ENCODE measurements at places on chromosomes 5 and 9.

- no peak overlapping the region for H3K4me3 ChIP-seq
- no peak for DNase-seq
- no peak overlapping the region for H3K27ac ChIP-seq
- H3K27me3 ChIP-seq: no peaks in the 10 kb centered on the region
Observed at GRCh38 chr5:33743099-33743498, 148.7 kb downstream of the ADAMTS12 start.

GRCh38 chr9:6449645-6450044, 36.6 kb downstream of the UHRF2 start:
- DNase-seq: no peak
- no peak overlapping the region for H3K4me3 ChIP-seq
- H3K27ac ChIP-seq: no peak overlapping the region
- H3K27me3 ChIP-seq: no peaks in the 10 kb centered on the region
- no peaks in the 10 kb centered on the region for H3K36me3 ChIP-seq
- H3K4me1 ChIP-seq: no peaks in the 10 kb centered on the region

DNA sequence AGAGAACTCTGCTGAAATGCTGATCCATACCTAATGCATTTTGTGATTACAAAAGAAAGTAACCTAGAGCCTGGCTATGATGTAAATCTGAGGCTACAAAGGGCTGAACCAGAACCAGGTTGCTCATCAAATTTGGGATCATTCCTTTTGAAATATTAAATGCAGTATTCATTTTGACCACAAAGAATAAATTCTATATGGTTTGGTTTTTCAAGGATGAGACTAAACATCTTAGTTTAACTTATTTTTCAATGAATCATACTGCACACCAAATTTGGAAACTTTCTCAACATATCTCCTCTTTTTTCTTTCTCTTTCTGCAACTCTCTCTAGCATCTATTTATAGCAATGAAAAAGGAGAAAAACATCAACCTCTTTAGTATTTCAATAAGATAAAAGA, 46.5 kb downstream of the CEMIP2 start:
- no peak for DNase-seq
- peaks cover 18% of the 10 kb centered on the region for H3K4me1 ChIP-seq
- H3K27ac ChIP-seq: no peak overlapping the region
- peaks cover 18% of the 10 kb centered on the region for H3K36me3 ChIP-seq

DNA sequence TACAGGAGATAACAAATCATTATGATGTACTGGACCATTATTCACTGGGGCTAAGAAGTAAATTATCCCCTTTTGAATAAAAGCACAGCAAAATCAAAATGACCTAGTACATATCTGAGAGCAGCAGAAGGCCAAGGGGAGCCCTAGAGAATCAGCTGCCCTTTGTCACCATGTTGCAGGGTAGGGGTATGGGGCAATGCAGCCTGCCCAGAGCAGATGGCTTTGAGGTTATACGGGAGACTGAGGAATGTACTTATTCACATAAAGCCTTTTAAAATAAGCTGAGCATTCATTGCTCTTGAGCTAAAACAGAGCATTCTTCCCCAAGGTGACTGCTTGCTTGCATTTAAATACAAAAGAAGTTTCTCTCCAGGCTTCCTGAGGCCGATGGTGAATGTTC, 2.6 kb upstream of the TNFAIP8 start:
- peaks cover 32% of the 10 kb centered on the region for H3K4me1 ChIP-seq
- H3K27ac ChIP-seq: no peak overlapping the region
- no peak for DNase-seq
- no peaks in the 10 kb centered on the region for H3K36me3 ChIP-seq
- H3K4me3 ChIP-seq: no peak overlapping the region
